Activated T-cell treated with anti-CD3 and anti-CD28 coated beads for 48 hours (primary cell): ENCODE measurements at places on chromosomes 2 and 18.
A peak's percentile ranks its signal among the peaks of the same experiment; 100 is the strongest.

DNA sequence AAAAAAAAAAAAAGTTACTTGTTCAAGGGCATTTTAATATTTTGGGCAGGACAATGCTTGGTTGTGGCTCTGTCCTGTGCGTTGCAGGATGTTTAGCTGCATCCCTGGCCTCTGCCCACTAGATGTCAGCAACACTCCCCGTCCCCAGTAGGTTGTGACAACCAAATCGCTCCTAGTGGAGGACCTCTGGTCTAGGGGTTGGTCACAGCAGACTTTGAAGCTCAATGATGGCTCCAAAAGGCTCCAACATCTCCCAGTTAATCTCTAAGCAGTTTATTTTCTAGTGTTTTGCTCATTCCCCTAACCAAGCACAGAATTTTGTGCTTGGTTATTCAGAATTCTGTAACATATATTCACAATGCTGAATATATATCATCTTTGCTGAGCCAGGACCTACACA, 67.0 kb downstream of the CHRNA1 start:
- DNase-seq = peak; percentile 44

DNA sequence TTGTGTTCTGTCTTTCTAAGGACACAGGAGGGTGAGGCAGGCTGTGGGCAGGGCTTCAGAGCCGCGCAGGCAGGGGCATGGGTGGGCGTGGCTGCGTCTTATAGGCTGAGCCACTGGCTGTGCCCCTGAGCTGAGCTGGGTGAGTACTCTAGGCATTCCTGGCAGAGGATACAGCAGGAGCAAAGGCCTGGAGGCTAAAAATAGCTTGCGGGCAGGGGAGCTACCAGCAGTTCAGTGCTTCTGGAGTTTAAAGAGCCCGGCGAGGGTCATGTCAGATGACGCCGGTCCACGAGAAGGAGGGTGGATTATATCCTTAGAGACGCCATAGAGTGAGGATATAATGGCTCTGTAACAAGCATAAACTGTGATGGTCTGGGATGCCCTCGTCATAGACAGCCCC, 31.5 kb upstream of the PDIA6 start:
- no peak for DNase-seq

DNA sequence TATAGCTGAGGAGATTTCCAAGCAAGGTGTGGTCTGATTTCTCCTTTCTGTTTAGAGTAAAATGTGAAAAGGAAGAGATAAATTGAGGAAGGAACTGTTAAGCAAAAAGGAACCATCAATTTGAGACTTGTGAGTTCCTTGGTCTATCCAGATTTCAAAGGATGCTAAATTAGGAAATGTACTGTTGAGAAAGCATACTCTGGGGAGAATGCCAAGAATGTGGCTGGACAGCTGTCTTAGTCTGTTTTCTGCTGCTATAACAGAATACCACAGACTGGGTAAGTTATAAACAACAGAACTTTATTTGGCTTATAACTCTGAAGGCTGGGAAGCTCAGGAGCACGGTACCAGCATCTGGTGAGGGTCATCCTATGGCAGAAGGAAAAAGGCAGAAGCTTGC, 1097.2 kb downstream of the TDRD15 start:
- no peak for DNase-seq

DNA sequence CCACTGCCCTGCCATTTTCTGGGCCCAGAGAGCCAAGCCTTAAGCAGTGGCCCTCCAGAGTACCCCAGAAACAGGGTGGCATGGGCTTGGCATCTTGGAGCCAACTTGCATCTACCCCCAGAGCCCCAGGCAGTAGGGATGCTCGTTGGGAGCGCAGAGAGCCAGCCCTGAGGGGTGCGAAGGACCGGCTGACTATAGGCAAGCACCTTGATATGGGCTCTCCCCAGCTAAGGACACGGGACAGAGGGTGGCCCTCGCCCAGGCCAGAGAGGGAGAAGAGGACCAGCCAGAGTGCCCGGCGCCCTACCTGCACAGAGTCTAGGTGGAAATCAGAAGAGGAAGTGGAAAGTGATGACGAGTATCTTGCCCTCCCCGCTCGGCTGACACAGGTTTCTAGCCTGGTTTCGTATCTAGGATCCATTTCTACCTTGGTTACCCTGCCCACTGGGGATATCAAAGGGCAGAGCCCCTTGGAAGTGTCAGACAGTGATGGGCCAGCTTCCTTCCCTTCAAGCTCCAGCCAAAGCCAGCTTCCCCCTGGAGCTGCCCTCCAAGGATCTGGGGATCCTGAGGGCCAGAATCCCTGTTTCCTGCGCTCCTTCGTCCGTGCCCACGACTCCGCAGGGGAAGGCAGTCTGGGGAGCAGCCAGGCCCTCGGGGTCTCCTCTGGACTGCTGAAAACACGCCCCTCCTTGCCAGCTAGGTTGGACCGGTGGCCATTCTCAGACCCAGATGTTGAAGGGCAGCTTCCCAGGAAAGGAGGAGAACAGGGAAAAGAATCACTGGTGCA, 16.2 kb downstream of the CEP68 start:
- no peak for DNase-seq

DNA sequence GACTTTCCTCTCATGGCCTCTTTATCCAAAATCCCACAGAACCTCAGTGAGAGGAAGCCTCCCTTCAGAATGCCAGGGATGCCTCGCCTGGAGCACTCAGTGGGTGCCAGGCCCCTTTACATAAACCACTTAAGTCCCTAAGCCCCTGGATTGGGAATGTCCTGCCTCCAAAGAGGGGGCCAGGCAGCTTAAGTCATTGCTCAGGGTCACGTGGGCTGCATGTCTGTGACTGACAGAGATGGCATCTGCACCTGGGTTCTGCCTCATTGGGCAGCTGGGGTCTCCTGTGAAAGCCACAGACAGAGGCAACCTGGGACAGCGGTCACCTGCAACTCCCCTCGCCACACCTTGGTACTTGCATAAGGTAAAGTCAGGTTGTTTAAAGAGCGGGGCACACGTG, 93.5 kb downstream of the MYT1L start:
- no peak for DNase-seq

- no peak for DNase-seq
These were observed 257.1 kb downstream of the MYO3B start for GRCh38 chr2:170434900-170435621.

DNA sequence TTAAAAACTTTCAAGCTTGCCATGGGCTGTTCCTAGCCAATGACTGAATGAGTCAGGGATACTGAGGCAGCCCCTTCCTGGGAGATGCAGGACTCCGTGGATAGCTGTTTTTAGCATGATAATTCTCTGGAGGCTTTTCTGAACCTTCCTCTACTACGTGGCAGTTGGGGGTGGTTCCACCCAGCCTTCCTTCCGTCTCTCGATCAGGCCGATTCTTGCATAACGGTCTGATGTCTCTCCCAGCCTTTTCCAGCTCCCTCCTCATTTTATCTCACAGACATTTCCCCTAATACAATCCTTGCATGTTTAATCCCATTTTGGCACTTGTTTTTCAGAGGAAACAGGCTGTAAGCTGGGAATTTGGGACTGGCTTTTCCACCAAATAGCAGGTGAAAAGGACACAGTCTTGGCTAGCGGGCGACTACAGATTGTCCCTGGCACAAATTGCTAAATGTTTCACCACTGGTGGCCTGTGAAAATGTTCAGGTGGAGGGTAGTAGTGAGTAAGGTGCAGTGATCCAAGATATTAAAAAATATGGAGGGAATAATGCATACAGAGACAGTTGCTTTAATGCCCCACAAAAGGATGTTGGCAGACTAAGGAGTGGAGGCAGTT, 21.0 kb upstream of the CTLA4 start:
- no peak for DNase-seq

GRCh38 chr2:7024261-7024660, 107.0 kb downstream of the RNF144A start:
- no peak for DNase-seq

GRCh38 chr2:79993144-79993543, 311.4 kb downstream of the LRRTM1 start:
- DNase-seq = no peak

DNA sequence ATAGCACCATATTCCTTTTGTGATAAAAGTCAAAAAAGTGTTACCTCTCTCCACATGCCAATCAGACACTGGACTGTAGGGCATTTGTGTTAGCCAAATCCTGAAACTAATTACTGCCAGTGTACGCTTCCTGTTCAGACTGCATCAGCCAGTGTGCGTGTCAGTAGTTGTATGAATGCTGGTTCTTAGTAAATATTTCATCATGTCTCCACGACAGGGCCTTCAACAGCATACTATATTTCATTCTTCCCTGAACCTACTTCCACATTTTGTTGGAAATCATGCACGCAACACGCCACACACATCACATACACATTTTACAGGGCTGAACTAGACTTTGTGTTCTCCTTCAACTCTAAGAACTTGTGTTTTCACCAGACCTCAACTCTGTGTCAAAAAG, 77.5 kb downstream of the EPB41L3 start:
- no peak for DNase-seq

DNA sequence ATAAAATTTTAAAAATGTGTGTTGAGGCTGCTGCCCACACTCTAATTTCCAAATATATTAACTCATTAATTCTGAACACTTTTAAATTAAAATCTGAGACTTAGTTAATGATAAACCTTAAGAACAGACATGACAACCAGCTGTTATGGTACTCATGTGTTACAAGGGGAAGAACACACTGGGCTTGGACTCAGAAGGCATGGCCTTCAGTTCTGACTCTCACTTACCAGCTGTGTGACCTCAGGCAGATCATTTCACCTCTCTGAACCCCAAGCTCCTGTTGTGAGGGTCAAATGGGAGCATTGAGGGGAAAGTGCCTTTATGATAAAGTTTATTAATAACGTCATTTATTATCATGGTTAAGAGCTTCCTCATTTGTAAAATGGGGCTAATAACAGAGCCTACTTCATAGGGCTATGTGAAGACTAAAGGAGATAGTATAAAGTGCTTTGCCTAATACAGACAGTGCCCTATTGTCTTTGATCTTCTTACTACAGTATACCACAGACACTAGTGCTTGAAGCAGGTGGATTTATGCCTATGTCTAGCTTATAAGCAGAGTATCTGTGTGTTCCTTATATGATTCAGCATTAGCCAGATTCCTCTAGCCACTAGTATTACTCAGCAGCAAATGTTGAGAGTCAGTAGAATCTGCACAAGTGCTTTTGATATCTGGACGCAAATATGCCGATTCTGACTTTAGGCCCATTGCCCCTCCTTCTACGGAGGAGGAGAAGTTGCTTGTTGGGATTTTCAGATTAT, 99.6 kb downstream of the SGPP2 start:
- no peak for DNase-seq

DNA sequence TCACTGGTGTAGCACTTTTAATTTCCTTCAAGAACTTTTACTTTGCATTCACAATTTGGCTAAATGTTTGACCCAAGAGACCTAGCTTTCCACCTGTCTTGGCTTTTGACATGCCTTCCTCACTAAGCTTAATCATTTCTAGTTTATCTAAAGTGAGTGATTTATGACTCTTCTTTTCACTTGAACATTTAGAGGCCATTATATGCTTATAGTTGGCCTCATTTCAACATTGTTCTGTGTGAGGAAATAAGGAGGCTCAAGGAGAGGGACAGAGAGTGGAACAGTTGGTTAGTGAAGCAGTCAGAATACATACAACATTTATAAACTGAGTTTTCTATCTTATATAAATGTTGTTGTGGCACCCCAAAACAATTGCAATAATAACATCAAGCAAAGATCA, 489.3 kb upstream of the CDH2 start:
- no peak for DNase-seq

GRCh38 chr2:21770787-21771186, 647.0 kb downstream of the TDRD15 start:
- DNase-seq = no peak

- no peak for DNase-seq
These were observed 62.1 kb upstream of the NOSTRIN start for GRCh38 chr2:168740360-168740759.

DNA sequence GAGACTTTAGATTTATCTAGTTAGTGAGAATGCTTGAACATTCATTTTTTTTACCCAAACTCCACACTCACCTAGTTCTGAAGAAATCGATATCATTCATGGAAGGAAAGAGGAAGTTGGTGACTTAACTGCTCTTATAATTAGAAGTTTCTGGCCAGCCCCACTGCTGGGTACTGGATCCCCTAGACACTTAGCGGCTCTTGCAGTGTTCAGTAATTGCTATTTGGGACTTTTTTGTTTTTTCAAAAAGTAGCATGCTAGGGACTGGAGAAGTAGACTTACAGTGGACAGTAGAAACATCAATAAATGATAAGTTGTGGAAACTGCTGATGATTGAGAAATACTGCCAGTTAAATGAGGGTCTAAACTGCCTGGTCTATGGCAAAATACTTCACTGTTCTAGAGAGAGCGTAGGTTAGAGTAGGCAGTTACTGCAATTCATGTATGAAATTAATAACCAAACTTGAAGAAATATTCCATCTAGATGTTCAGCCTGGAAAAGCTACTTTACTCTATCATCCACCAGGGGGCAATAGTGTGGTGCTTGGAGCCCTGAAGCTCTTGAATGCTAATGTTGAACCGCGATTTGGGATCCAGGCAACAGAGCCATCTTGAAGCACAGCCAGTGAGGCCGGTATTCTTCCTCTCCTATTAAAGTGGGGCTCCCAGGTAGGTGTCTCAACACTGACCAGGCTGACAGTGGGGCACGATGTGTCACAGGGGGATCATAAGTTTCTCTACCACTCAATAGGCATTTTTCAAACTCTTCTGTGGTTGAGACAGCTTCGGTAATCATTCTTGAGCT, 146.1 kb upstream of the SESTD1 start:
- DNase-seq = no peak

DNA sequence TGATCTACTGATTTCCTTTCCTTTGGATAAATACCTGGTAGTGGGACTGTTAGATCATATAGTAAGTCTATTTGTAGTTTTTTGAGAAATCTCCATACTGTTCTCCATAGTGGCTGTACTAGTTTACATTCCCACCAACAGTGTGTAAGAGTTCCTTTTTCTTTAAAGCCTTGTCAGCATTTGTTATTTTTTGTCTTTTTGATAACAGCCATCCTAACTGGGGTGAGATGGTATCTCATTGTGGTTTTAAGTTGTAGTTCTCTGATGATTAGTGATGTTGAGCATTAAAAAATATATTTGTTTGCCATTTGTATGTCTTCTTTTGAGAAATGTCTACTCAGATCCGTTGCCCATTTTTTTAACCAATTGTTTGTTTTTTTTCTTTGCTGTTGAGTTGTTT, 33.9 kb upstream of the EPG5 start:
- DNase-seq = no peak

GRCh38 chr18:48138660-48139430, 208.4 kb upstream of the SMAD2 start:
- no peak for DNase-seq

GRCh38 chr2:42797281-42797680, 4.9 kb upstream of the HAAO start:
- DNase-seq = no peak

GRCh38 chr2:111054791-111055691, 65.7 kb upstream of the BCL2L11 start:
- peak; percentile 51 for DNase-seq
